Glutamatergic neuron (in vitro differentiated cells): ENCODE measurements at places on chromosomes 6 and 20. TPM values are rescaled to one million over a fixed set of nuclear protein-coding genes. Genes with fewer than 3 reads are reported as not detected.

DNA sequence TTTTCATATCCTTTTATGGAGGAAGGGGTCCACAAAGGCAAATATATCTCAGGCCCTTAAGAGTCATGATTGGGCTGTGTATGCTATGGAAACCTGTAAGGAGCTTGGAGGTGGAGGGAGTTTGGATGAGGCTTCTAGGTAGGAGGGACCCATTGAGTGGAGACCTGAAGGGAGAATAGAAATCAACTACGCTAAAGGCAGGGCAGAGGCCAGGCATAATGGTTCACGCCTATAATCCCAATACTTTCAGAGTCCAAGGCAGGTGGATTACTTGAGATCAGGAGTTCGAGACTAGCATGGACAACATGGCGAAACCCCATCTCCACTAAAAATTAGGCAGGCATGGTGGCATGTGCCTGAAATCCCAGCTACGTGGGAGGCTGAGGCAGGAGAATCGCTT lies 34.4 kb upstream of the ZNF217 start:
- no peaks in the 10 kb centered on the region for H3K27me3 ChIP-seq
- H3K36me3 ChIP-seq: no peaks in the 10 kb centered on the region
- H3K27ac ChIP-seq: no peak overlapping the region
- H3K4me1 ChIP-seq: peaks cover 9% of the 10 kb centered on the region

ISM1 gene
- 0.32 TPM for total RNA-seq

- H3K4me1 ChIP-seq: peaks cover 10% of the 10 kb centered on the region
- peaks cover 1% of the 10 kb centered on the region for H3K27me3 ChIP-seq
- peak; percentile 93 for DNase-seq
- no peak overlapping the region for H3K27ac ChIP-seq
- no peaks in the 10 kb centered on the region for H3K36me3 ChIP-seq
Observed at GRCh38 chr6:30396833-30397479, 52.0 kb downstream of the RPP21 start.

DNA sequence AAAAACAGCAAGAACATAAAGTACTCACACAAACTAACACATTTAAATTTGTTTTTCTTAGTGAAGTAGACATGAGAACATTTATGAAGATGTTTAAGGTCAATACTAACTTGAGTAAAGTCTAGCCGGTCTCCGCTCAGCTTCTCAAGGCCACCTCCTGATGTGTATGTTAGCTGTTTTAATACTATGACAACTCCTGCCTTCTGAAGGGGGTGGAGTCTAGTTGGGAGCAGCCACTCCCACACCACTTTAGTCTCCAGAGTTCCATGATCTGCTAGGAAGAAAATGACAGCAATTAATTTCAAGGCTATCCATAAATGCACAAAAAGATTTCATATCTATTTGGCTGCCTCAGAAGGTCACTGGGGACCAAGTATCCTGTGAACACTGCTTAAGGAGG lies at the start of gene GSTA3:
Gene GSTA3 (minus strand): TSS at position 168 of the 400 bp plus-strand sequence. CDS start 3,864 bp downstream, outside the sequence.
- DNase-seq: no peak
- no peaks in the 10 kb centered on the region for H3K36me3 ChIP-seq
- no peaks in the 10 kb centered on the region for H3K4me1 ChIP-seq
- no peaks in the 10 kb centered on the region for H3K27me3 ChIP-seq

GRCh38 chr6:158559895-158560835 lies at the start of gene TMEM181:
Gene TMEM181, plus strand, starts transcription at chr6:158560091. Its CDS starts 134 bp downstream, at chr6:158560225.
- peaks cover 44% of the 10 kb centered on the region for H3K4me1 ChIP-seq
- H3K27me3 ChIP-seq: peaks cover 10% of the 10 kb centered on the region

- no peak for DNase-seq
- peaks cover 7% of the 10 kb centered on the region for H3K27me3 ChIP-seq
Observed at GRCh38 chr6:166540631-166541331, 45.7 kb downstream of the RAMACL start.

ALDH5A1 gene
- total RNA-seq: 1.2 TPM

SLC22A1 gene
- total RNA-seq: 2.2 TPM

ADGRF4 gene
- total RNA-seq: not detected

DNA sequence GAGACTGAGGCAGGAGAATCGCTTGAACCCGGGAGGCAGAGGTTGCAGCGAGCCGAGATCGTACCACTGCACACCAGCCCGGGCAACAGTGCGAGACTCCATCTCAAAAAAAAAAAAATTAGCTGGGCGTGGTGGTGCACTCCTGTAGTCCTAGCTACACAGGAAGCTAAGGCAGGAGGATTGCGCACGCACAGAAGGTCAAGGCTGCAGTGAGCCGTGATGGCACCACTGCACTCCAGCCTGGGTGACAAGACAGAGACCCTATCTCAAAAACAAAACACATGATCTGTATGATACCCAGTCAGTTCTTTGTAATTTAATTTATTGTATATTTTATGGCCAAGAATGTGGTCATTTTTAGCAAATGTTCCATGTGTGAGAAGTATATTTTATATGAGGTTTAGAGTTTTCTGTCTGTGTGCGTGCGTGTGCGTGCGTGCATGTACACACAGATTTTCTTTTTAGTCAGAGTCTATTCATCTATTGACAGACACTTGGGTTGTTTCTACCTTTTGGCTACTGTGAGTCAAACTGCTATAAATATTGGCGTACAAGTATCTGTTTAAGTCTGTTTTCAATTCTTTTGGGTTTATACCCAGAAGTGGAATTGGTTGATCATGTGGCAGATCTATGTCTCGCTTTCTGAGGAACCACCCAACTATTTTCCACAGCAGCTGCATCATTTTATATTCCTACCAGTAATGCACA lies 22.2 kb upstream of the MYL9 start:
- H3K27me3 ChIP-seq: no peaks in the 10 kb centered on the region
- H3K4me1 ChIP-seq: peaks cover 4% of the 10 kb centered on the region
- no peak for DNase-seq
- H3K27ac ChIP-seq: no peak overlapping the region
- no peaks in the 10 kb centered on the region for H3K36me3 ChIP-seq

DNA sequence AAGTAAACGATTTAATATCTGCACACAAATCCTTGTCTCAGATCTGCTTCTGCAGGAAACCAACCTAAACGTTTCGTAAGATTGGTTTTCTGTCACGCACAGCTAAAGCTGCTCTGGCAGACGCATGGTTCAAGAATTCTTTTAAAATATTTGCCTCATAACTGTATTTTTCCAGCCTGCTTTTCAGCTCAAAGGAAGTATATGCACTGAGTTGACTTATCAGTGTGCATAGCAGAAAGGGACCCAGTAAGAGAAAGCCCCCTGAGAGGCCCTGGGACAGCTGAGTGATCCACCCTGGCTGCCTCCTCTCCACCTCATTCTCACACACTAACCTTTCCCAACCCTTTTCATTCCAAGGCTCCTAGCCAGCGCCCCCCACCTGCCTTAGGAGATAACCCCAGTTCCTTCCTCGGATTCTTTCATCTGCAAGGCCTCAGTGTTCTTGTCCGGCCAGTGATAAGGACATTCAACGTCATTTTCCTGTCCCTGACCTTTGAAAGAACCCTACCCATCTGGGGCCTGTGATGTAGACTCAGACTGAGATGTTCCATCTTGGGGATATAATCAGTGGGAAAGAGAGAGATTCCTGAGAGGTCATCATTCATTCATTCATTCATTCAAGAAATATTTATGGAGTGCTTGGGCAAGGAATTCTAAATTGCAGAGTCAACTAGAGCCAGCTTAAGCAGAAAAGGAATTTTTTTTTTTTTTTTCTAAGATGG lies 22.4 kb upstream of the SLC9A8 start:
- no peak overlapping the region for H3K27ac ChIP-seq
- no peak overlapping the region for H3K4me3 ChIP-seq
- no peaks in the 10 kb centered on the region for H3K36me3 ChIP-seq
- H3K4me1 ChIP-seq: no peaks in the 10 kb centered on the region
- DNase-seq: no peak
- peaks cover 3% of the 10 kb centered on the region for H3K27me3 ChIP-seq

DNA sequence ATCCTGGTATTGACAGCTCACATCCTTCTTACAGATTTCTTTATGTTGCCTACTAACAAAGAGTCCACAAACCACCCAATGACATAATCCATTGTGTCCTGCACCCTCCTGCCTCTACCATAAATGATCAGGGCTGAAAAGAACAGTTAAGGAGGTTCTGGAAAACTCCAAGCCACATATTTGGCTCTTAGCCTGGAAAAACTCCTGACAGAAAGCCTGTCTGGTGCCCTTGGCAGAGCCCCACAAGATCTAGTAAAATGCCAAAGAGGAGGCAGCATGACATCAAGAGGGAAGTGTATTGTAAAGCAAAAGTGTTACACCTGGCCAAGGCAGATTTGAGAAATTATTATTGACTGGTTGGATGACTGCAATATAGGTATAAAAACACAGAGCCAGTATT lies 126.4 kb upstream of the VGLL2 start:
- no peak overlapping the region for H3K27ac ChIP-seq
- H3K4me3 ChIP-seq: no peak overlapping the region
- no peaks in the 10 kb centered on the region for H3K36me3 ChIP-seq
- no peaks in the 10 kb centered on the region for H3K27me3 ChIP-seq
- H3K4me1 ChIP-seq: no peaks in the 10 kb centered on the region

MOCS3 gene
- 4.1 TPM for total RNA-seq

GRCh38 chr20:57193094-57193493 lies 73.3 kb downstream of the BMP7 start:
- no peaks in the 10 kb centered on the region for H3K36me3 ChIP-seq
- peaks cover under 1% of the 10 kb centered on the region for H3K4me1 ChIP-seq
- H3K27ac ChIP-seq: no peak overlapping the region
- no peak for DNase-seq
- H3K27me3 ChIP-seq: no peaks in the 10 kb centered on the region

TBX18 gene
- 5.1 TPM for total RNA-seq

- no peaks in the 10 kb centered on the region for H3K36me3 ChIP-seq
- no peak for DNase-seq
- H3K27me3 ChIP-seq: peaks cover 1% of the 10 kb centered on the region
- no peak overlapping the region for H3K4me3 ChIP-seq
- peaks cover 7% of the 10 kb centered on the region for H3K4me1 ChIP-seq
Observed at GRCh38 chr6:2942914-2943563, 28.3 kb downstream of the SERPINB6 start.

DNA sequence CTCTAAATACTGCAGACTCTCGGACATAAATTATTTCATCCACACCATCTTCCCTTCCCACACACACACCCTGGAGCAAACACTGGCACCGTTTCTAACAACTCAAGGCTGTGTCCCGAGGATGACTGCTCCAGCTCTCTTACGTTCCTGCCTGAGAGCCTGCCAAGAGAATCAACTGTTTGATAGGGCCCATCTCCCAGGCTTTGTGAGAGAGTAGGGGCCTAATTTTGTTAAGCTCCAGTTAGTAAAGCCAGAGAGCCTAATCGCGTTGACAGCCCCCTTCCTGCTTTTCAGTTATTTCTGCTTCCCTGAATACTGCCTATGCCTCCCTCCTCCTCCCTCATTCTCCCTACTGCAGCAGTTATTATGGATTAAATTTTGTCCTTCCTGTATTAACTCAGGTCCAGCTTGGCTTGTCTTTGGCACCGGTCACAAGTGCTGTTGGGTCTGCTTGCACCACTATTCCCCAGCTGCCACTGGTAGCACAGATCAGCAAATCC lies 118.1 kb upstream of the TMEM181 start:
- H3K27me3 ChIP-seq: peaks cover 2% of the 10 kb centered on the region
- no peak for DNase-seq
- peaks cover 4% of the 10 kb centered on the region for H3K36me3 ChIP-seq
- H3K27ac ChIP-seq: peak overlapping the region; percentile 40
- no peak overlapping the region for H3K4me3 ChIP-seq
- H3K4me1 ChIP-seq: peaks cover 5% of the 10 kb centered on the region

LAMA2 gene
- 2.4 TPM for total RNA-seq

AGPAT4 gene
- 90.2 TPM for total RNA-seq

POM121L2 gene
- total RNA-seq: not detected
